NCI-H187 treated with DMSO at 0.1 percent for 48 hours (cell line): ENCODE measurements at places on chromosomes 6 and 20.
A peak's percentile ranks its signal among the peaks of the same experiment; 100 is the strongest.

GRCh38 chr6:32713241-32713640, 27.9 kb upstream of the HLA-DQA2 start:
- no peak for DNase-seq

- no peak for DNase-seq
Observed at GRCh38 chr6:74066168-74066871, 370.3 kb downstream of the CD109 start.

DNA sequence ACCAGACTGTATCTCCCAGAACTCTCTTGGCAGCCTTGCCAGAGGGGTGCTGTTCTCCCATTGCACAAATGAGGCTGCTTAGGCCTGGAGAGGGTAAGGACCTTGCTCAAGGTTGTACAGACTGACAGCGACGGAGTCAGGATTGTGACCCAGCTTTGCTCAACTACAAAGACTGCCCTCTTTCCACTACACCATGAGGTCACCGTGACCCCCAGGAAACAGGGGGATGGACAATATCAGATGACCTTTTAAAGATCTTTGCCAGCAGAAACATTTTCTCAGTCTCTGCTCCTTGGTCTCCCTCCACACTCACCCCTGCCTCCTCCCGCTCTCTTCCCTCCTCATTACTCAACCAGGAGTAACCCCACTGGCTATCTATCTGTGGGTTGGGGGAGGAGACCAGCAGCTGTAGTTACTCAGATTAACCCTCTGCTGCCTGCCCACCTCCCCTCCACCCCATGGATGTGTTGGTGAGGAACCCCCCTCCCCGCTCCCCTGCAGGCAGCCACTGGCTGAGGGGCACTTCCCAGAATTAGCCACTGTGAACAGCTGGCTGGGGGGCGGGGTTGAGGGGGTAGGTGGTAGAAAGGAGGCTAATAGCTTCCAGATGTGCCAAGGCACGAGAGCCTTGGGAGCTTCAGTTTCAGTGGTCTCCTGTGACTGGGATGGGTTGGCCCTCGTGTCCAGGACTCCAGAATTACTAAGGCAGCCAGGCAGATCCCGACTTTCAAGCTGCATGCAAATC, 26.9 kb upstream of the MRPS18A start:
- no peak for DNase-seq

DNA sequence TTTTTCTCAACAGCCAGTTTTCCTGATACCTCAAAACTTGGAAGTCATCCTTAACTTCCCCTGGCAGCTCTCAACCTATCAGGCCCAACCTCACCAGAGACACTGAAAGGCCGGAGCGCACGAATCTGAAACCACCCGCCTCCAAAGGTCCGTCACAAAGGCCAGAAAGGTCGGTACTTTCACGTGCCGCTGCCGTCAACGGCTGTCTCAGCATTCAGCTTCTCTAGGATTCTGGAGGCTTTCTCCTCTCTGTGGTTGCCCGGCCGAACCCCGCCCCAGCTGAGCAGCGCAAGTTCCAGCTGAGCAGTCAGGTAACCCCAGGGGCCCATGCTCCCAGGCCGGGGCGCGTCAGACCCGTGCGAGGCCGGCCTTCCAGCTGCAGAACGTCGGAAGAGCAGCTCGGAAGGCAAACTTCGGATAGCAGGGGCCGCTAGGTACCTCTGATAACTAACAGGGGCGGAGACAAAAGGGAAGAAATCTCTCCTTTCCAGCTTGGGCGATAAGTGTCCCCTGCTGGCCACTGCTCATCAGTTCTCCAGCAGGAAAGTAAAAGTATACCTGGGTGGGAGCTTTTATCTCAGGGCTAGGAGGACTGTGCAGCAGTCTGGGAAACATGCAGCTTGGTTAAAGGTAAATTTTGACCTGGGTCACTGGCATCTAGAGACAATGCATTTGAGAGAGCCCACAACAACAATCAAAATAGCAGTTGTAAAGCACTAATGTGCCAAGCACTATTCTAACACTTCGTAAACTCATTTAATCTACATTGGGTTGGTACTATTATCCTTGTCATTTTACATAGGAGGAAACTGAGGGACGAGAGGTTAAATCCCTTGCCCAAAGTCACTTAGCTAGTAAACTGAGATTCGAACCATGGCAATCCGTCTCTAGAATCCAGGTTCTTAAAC, 16.1 kb downstream of the ZSCAN12 start:
- no peak for DNase-seq

- no peak for DNase-seq
Observed at GRCh38 chr6:2976060-2976459, 4.7 kb upstream of the SERPINB6 start.

DNA sequence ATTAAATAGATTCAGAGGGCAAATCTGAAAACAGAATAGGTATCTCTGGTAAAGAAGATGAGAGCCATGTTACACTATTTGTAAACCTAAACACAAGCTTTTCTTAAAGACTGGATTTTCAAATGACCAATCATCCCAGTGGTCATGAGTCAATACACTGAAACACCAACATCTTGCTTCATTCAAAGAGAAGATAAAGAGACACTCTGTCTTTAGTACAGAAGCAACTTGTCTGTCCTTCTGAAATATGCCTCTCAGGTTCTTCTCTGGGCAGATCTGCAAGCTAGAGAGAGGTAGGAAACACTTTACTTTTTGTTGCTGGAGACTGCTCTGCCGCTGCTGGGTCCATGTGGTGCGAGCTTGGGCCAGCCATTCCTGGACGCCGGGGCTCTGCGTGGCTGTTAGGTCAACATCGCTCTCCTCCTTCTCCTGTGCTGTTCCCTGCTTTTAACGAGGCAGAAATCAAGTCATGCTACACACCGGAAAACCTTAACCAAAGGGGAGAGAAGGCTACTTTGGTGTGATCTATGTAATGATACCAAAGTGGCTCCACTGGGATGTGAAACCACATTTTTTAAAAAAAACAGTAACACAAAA, 368.2 kb downstream of the SYNE1 start:
- no peak for DNase-seq

GRCh38 chr20:29876911-29877285, 1380.6 kb upstream of the DEFB115 start:
- no peak for DNase-seq

DNA sequence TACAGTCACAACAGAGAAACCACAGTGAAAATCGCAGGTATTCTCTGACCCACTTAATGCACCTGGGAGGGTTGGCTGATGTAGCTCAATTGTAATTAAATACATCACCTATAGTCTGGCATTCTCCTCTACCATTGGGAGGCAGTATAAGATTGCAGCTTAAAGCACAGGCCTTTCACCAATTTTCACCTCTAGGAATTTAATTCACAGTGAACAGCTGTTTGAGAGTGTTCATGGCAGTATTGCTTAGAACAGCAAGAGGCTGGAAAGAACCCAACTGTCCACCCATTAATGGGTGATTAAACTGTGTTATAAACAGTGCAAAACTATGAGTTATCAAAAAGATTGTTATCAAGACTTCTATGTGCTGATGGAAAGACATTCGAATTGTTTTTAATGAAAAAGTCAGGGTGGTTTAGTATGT, 2.0 kb downstream of the EDEM2 start:
- peak; percentile 18 for DNase-seq

- no peak for DNase-seq
Observed at GRCh38 chr20:2210646-2211552, 84.9 kb upstream of the TGM3 start.

DNA sequence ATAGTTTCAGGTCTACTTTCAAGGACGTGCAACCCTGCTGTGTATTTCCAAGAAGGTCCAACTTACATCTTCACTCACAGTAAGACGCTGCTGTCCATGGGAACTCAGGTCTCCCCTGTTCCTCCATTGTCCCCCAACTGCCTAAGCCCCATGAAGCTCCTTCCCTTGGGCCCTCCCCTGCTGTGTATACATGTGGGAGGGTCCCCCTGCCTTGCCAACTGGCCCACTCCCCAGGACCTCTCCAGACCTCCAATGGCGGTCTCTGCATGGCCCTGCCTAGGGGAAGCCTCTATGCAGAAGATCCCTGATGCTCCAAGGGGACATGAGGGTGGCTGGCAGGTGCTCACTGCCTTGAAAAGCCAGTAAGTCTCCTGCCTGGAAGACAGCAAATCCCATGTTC, 186.7 kb upstream of the CST7 start:
- no peak for DNase-seq

DNA sequence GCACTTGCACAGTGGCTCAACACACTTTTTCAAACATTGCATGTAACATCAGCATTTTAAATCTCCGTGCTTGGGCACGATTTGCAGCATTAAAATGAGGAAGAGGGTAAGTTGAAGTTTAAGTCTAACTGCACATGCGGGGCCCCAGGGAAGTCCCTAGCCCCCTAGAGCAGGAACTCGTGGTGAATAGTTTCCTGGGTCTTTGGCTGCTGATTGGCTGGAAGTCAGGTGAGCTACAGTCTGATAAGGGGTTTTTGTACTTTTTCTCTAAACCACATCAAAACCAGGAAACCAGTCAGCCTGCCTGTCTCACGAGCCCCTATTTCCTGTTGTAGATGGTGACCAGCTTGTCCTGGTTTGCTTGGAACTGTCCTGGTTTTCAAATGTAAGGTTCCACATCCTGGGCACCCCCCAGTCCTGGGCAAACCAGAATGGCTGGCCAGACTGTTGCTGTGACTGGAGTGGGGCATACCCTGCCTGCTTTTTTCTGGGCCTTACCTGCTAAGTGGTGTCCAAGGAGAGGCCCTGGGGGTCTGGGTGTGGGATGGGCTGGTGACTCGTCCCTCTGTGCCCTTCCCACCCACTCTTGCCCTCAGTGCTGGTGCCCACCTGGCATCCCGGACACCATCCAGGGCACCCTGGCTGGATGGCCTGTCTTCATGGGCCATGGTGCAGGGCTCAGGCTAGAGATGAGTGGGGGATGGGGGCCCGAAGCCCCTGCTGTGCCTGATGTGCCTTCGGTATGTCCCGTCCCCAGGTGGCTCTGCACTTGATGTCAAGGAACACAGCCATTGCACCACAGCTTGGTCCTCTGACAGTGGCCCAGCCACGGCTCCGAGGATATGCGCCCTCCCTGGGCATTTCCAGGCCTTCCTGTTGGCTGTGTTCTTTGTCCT, 31.8 kb downstream of the SUN5 start:
- DNase-seq: no peak
